GM12892 (cell line): ENCODE measurements at places on chromosomes 5 and 9.

- no peak for DNase-seq
Measured at GRCh38 chr9:93027750-93028149, 30.8 kb upstream of the SUSD3 start.

GRCh38 chr9:70761139-70761670 lies 346.7 kb upstream of the KLF9 start:
- DNase-seq: no peak

DNA sequence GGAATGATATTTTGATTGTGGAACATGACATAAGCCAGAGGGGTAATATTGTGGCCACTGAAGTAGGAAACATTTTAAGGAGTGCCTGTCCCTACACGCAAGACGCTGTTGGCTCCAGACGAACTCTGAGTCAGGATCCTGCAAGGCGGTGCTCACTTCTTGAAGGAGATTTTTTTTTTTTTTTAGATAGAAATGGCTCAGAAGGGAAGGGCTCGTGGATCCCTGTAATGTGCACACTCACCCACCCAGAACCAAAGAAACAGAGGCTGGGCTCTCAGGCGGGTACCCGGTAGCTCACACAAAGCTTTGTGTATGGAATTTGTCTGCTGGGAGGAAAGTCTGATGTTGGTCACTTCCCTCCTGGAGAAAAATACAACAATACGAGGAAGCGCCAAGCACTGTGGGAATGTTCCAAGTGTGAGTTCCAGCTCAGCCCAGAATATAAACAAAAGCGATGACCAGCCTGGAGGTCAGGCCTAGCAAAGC lies 25.7 kb downstream of the RAPGEF1 start:
- DNase-seq: no peak

DNA sequence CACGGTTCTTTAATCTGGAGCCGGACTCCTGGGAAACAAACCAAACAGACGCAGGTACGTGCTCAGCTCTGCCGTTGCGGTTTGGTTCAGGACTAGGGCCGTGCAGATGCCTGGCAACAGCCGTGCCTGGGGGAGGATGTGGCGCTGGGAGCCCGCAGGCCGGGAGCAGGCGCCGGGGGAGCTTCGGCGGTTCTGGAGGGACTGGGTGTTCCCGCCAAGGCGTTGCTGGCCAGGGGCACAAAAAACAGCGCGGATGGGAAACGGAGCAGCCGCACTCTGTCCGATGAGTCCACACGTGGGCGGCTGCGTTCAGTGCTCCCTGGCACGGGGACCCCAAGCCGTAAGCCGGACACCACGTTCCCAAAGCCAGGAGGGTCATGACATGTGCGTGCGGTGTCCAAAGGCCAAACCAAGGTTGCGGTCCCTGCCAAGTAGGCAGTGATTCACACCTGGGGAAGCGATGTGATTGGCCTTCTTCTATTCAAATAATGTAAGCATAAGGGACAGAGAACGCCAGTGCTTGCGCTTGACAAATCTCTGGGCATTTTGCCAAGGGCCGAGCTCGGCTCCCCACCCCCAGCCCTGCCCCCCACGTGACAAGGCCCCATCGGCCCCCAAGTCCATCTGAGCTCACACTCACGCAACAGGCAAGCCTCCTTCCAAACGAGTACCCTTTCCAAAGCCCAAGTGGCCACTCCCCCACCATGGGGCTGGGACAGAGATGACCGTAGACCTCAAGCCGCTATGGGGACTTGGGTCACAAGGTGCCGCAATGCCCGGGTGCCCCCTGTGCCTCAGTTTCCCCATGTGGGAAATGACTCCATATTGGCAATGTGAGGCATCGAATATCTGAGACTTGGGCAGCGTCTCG lies 49.7 kb upstream of the NKD2 start:
- no peak for DNase-seq

DNA sequence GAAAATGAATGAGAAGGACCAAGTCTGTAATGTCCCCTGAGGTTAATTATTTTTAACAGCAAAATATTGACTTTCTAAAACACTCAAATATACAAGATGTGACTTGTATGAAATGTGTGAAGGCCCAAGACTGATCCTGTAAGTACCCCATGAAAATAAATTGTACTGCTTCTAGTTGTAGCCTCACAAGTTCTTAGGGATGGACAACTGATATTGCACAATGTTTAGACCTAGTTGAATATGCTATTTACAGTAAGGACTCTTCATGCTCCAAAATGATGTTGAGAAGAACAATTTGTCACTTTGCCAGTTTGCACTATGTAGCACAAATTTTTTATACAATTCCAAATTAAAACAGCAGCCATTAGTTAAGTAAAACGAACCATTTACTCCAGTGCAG lies 139.7 kb upstream of the GDNF start:
- DNase-seq: no peak

DNA sequence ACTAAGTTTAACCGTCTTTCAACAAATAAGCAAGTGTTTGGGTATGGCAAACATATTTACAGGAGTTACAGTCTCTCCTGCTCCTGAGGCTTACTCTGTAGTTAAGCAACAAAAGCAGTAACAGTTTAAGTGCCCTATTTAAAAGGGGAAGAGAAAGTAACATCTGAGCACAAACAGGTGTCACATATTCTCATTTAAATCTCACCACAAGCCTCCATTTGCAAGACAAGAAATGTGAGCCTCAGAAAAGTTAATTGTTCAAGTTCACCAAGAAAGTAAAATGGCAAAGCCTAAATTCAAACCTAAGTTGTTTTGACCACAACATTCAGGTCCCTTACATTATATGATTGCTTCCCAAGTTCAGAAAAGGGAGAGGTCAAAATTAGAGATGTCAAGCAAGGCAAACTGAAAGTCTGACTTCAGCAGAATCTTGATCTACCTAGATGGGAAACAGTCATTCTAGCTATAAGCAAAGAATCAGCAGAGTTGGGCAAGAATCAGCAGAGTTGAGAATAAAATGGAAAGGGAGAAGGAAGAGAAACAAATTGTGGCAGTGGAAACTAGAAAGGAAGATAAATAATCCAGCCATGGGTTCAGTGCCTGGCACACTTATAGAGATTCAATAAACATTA lies 93.4 kb downstream of the STRBP start:
- peak; percentile 2 for DNase-seq

- no peak for DNase-seq
Measured at GRCh38 chr9:111301195-111301594, 28.8 kb downstream of the OR2K2 start.

DNA sequence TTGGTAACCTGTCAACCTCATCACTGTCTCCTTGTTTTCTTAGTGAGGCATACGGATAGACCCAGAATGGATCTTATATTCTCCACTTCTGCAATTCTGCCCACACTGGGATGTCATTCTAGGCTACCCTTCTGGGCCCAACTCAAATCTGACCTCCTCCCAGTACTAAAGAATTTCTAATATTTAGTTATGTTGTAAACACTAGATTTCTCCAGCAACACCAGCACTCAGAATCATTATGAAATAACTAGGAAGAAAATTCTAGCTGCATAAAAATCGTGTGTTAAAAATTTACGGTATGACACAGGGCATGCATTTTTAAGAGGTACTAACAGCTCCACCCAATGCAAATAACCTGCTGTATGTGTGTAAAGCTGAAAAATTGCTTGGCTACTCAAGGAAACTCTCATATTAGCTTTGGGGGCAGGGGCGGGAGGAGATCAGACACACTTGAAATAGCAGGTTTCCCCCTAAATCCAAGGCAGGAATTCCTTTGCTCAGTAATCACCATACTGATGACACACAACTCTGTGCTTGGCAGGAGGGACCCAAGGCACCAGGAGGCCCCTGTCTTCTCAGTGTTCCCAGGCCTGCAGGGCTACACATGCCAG lies 27.3 kb downstream of the MACROH2A1 start:
- no peak for DNase-seq

DNA sequence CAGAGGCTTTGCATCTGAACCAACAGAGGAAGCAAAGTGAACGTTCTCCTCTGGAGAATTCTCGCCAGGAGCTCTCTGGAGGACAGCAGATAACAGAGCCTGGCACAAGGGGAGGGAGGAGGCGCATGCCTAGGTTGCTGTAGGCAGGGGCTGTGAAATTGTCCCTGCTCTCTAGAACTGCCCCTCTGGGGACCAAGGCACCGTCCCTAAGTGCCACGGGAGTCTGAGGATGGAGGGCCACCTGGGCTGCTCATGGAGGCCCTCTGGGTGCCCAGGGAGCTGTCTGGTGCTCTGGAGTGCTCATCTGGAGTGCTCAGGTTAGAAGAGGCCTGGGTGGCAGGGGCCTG lies 77.6 kb downstream of the CACNA1B start:
- no peak for DNase-seq

GRCh38 chr5:151215546-151215880 lies 8.4 kb downstream of the CCDC69 start:
- no peak for DNase-seq

DNA sequence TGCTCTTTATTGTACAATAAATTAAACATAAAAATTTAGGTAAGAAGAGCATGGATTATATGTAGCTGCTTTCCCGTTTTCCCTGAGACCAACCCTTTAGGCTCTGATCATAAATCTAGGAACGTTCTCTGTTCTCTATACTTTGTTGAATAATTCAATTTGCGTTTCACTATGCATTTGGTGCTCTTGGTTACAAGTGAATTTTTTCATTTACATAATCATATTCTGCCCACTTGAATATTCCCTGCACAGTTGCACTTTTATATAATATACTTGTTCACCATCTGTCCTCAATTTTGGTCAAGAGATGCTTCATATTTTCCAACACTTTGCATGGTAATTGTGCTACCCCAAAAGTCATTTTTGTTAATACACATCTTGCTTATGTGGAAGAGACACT lies 741.8 kb downstream of the CDH12 start:
- no peak for DNase-seq

- no peak for DNase-seq
Measured at GRCh38 chr5:53480416-53481158, at the start of gene FST. FST (plus strand) TSS chr5:53480629; CDS start chr5:53480792, 163 bp downstream.

- DNase-seq: no peak
Measured at GRCh38 chr5:97127727-97128126, 14.7 kb downstream of the LIX1 start.

DNA sequence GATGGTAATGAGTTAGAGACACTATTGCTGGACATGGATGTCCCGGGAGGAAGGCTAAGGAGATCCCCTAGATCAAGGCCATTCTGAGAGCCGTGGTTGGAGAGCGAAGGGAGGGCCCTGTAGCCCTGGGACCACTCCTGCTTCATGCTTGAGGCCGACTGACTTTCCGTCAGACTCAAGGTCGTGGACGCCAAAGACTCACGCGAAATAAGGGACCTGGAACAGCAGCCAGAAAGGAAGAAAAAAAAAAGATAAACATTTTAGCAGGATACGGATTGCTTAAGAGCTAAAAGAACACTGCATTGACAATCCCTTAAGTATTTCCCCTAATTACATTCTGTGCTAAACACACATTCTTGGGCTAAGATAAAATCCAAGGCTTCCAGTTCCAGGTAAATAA lies 181.2 kb downstream of the GLIS3 start:
- DNase-seq: no peak

GRCh38 chr9:444528-444927 lies 229.9 kb downstream of the DOCK8 start:
- DNase-seq: no peak

DNA sequence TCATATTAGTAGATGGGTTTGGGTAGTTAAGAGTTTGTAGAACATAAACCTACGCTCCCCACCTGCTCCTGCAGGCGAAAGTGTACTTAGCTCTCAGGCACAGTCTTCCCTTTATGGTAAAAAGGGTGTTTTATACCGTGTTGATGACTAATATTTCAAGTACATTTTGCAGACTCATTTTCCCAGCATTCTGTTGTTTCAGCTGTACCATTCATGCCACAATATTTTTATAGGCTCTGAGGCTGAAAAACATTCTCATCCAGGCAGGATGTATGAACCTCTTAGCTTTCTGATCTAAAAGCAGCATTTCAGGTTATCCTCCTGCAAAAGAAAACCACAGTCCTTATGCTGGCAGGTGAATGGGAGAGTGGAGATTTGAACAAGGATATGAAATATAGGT lies 231.4 kb downstream of the NR2F1-AS1 start:
- no peak for DNase-seq

DNA sequence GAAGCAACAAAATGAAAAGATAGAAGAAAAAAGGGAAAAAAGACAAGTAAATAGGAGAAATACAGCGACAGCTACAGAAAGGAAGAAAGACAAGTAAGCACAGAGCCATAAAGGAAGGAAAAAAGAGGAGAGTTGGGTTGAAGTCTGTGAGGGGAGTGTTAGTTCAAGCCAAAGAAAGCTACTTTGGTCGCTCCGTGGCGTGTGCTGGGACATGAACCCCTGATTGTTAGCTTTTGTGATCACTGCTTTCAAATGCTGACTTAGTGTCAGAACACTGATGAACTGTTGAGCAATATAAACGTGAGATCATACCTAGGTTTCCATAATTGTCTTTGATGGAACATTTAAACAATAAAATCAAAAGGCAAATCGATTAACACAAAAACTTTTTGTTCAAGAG lies 370.1 kb downstream of the TMEM161B start:
- no peak for DNase-seq

DNA sequence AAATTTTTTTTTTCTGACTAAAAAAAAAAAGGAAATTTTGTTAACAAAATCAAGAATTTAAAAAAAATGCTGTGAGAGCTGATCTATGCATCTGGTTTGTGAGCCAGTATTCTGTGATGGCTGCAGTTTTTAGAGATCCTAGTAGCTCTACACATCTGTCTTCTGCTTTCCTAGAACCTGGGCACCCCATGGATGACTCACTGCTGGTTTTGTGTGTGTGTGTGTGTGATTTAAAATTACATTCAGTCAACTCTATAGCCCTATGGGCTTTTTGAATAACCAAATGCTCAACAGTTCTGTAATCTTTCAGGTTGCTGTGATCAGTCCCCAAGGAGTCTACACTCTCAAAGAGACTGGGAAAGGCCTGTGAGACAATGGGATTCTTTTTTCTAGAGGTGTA lies 2.5 kb upstream of the PSMD5 start:
- DNase-seq: no peak

DNA sequence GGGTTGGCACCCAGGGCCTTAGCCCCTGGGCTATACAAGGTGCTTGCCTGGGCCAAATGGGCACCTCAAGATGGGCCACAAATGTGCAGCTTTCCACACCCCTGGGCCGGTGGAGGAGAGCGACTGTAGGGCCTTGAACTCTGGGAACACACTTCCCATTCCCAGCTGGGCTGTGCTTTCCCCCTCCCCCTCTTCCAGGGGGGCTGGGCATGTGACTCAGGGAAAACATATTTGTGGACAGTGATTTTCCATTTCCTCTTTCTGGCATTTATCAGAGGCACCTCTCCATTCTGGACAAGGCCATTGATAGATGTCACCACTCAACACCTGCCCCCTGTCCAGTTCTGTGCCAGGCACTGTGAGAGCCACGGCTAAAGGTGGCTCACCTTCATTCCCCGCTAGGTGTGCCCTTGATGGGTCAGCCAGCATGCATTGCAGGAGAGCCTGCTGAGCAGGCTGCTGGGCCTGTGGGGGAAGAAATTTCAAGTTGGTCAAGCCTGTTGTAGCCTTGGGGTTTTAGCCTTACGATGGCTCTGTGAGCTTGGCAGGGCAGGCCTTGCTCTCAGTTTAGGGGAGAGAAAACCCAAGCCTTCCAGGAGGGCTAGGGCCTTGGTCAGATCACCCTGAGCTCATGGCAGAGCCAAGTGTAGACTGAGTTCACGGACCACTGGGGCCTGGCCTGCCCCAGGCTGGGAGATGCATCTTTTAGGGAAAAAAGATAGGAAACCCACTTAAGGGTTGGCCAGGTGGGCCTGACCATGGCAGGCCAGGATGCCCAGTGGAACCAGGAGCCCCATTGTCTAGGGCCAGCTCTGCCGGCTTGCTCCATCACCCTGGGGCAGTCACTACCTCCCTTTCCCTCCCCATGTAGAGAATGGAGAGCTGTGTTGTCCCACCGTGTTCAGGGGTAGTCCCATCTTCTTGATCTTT lies 113.9 kb downstream of the DAB2IP start:
- DNase-seq: no peak
